ENCODE measurements at places on chromosomes 3 and 15.

- DNase-seq = no peak
Observed at GRCh38 chr3:43255662-43256061, 30.7 kb upstream of the SNRK start.

DNA sequence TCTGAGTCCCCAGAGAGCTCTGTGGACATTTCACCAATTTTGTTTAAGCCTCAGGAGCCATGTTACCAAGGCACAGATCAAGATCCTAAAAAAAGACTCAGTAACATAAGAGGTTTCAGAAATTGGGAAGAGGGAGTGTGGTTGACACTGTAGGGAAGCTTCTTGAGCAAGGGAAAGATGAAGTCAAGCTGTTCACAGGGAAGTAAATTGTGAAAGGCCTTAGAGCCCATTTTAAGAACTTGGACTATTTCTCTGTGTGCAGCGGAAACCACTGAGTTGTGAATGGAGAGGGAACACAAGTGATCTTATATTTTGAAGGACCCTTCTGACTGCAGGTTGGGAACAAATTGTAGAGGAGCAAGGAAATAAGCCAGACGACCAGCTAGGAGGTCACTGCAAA lies 18.7 kb downstream of the BCL2A1 start:
- peak; percentile 95 for DNase-seq

DNA sequence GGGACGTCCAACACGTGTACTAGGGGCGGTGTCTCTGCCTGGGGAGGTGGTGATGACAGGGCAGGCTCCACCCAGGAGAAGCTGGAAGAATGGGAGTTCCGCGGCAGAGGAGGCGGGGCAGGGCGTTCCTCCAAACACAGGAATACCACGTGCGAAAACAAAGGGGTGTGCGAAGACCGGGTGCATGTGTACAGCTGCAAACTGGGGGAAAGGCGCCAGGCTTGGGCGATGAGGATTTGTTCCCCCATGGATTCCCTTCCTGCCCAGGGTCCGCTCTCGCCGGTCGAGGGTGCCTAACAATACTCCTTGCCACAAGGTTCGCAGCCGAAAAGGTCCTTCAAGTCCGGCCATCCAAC lies 500 bp upstream of the ZSCAN2 start:
- peak; percentile 90 for DNase-seq

- no peak for DNase-seq
Observed at GRCh38 chr3:94564247-94564646, 501.4 kb downstream of the NSUN3 start.

GRCh38 chr3:183298701-183299153 lies 45.7 kb downstream of the B3GNT5 start:
- peak; percentile 89 for DNase-seq

DNA sequence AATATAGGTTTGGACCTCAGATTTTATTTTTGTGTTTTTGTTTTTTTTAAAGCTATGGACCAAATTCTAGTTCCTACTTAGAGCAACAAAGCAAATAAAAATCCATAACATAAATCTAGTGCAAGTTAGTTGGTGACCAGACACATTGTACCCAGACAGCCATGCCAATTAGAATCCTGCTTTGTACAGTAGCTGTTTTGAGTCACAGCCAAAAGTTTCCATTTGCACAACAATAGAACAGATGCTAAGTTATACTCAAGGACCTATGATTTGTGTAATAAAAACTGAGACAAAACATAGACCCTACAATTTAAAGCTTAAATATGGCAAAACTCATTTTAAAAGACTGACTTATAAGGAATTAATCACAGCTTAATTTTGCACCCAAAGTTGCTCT lies 513.1 kb upstream of the CBLB start:
- no peak for DNase-seq

DNA sequence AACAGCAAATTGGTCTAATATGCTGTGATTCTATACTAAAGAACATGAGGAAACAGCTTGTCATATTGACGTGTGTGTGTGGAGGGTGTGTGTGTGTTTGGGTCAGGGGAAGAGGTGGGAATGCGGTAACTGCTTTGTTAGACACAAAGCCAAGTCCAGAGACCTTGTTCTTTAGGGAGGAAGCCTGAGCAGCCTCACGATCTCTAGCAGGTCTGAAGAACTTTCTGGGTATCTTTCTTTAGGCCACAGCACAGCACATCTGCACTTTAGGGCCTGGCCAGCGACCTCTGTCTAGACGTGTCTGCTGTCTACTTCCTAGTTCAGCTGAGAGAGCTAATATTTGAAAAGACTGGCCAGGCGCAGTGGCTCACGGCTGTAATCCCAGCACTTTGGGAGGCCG lies 220.0 kb upstream of the TPRG1 start:
- DNase-seq = no peak

DNA sequence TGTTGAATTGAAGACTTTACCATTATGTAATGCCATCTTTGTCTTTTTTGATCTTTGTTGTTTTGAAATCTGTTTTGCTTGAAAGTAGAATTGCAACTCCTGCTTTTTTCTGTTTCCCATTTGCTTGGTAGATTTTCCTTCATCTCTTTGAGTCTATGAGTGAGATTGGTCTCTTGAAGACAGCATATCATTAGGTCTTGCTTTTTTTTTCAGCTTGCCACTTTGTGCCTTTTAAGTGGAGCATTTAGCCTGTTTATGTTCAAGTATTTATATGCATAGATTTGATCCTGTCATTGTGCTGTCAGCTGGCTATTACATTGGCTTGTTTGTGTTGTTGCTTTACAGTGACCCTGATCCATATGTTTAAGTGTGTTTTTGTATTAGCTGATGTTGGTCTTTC lies 131.8 kb downstream of the ZIC1 start:
- no peak for DNase-seq

GRCh38 chr3:143119974-143120715 lies 574 bp downstream of the CHST2 start:
- no peak for DNase-seq

DNA sequence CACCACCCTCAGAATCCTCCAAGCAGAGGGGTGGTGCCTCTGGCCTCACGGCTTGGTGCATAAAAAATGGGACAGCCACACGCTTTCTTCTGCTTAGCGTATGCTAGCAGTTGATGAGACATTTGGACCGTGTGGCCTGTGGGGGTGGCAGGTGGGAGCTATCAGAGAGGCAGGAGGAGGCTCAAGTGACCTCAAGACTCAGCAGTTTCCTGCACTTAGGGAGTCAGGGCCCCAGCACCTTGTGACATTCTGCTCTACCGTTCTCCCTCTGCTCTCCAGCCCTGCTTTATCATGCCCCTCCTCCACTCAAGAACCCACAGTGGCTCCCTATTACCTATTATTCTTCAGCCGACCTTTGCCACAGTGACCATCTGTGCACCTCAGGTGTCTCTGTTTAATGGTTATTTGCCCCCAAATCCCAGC lies 41.0 kb upstream of the CGNL1 start:
- DNase-seq = no peak

DNA sequence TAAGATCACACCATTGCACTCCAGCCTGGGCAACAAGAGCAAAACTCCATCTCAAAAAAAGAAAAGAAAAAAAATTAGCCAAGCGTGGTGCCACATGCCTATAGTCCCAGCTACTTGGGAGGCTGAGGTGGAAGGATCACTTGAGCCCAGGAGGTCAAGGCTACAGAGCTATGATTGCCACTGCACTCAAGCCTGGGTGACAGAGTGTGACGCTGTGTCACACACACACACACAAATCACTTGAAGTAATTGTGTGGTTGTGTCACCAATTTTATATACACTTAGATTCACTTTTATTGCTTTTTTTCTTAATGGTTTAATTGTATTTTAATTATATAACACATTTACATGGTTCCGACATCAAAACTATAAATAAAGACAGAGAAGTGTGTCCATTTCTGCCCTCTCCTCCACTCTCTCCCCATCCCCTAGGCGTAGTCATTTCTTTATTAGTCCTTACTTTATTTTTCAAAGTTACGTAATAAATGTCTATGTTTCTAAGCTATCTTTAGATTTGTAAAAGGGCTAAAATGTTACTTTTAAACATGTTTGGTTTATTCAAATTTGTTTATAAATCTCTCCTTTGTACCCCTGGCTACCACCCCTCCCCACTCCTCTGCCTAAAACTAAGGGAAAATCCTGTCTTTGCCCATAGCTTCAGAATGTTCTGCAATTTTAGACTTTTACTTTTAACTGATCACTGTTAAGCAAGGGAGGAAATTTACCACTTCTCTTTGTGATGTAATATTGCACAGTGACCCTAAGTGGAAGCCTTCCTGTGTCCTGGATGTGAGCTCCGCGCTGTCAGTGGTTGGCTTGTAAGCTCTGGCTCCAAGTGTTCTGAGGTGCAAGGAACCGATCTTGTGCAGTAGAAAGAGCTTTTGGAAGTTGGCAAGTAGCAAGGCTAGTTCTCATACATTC lies 10.8 kb upstream of the VILL start:
- DNase-seq = peak; percentile 97

GRCh38 chr3:188683032-188683521 lies 488.7 kb upstream of the TPRG1 start:
- DNase-seq = peak; percentile 98

GRCh38 chr3:42503251-42503924 lies 945 bp downstream of the VIPR1 start:
- no peak for DNase-seq

Measured in inflammatory macrophage treated with lipopolysaccharide for 1 hour (primary cell).